ENCODE measurements at places on chromosomes 2 and 18. TPM values are rescaled to one million over a fixed set of nuclear protein-coding genes. Genes with fewer than 3 reads are reported as not detected.

DNA sequence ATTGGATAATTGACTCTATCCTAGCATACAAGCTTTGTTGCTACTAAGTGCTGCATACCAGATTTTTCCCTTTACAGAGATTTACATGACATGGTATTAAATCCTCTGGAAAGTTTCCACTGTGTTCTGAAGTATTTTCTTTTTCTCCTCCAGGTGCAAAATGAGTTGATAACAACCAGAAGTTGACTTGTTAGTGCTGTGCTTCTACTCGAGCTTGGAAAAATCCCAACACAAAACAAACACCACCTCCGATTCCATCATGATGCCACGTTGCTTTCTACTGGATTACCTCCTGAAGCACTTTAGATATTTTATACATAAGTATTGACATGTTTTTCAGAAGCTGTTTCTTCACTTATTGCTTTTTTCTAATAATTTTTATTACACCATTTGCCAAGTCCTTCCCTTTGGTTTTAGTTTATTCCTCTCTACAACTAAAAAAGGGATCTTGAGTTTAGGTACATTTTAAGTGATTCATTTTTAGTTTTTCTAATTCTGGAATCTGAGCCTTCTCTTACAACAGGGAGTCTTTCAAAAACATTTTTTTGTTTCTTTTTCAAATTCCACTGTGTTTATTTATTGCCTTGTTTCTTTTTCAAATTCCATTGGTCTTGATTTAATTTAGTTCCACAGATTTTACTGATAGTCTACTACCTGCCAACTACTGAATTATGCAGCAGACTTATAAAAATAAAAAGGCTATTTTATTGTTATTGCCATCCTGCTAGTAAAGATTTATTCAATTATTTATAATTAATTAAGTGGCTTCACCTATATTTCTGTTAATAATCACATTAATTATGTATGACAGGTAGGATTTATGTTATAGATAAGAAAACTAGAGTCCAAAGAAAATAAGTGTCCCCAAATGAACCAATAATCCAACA lies 143.4 kb downstream of the PPP1R1C start:
- DNase-seq, result no peak
- H3K4me1 ChIP-seq, result peaks cover 14% of the 10 kb centered on the region
- H3K27ac ChIP-seq, result no peak overlapping the region
- H3K27me3 ChIP-seq, result no peaks in the 10 kb centered on the region
- no peaks in the 10 kb centered on the region for H3K36me3 ChIP-seq

DNA sequence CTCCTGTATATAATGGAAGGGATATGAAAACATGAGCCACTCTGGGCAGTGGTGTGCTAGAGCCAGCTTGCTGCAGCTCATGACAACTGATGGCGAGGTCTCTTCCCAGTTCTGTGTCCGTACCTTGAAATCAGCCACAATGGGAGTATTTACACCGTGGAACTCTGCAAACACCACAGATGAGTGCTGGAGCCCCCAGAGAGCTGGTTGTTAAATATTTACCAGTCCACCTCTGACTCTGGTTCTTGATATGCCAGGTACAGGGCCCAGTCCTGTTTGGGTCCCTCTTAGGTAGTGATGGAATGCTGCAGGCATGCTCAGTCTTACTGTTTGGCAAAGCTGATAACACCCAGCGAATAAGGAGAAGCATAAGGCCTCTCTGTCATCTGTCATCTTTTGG lies 116.1 kb upstream of the GLI2 start:
- no peaks in the 10 kb centered on the region for H3K36me3 ChIP-seq
- peaks cover 2% of the 10 kb centered on the region for H3K4me1 ChIP-seq
- no peak overlapping the region for H3K4me3 ChIP-seq
- DNase-seq, result no peak
- no peak overlapping the region for H3K27ac ChIP-seq

DNA sequence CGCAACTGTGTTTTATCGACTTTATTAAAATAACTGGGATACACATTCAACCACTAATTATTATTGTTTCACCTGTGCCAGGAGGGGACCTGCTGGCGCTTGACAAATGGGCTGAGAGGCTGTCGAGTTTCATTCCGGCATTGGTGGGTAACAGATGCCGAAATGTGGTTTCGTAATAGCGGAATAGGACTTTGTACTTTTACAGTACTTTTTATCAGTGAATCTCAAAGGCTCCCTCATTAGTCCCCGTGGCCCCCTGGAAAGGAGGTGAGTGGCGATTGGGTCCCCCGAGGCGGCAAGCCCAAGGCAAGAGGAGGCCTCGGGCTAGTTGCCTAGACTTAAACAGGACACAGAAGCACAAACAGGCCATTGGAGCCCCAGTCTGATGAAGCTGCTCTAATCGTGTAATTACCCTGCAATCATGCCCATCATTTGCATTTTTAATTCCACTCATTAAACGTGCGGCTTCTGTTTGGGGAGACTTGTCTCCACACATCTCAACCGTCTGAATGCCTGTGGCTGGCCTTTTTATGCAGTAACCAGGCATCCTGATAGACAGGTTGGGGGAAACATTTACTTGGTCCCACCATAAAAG lies 193.2 kb downstream of the INO80D start:
- peaks cover 18% of the 10 kb centered on the region for H3K27me3 ChIP-seq
- H3K4me3 ChIP-seq, result no peak overlapping the region
- H3K36me3 ChIP-seq, result no peaks in the 10 kb centered on the region
- no peak for DNase-seq
- H3K27ac ChIP-seq, result no peak overlapping the region

- H3K4me3 ChIP-seq, result no peak overlapping the region
- H3K27me3 ChIP-seq, result no peaks in the 10 kb centered on the region
- peaks cover 6% of the 10 kb centered on the region for H3K4me1 ChIP-seq
- H3K27ac ChIP-seq, result no peak overlapping the region
These were observed 85.3 kb downstream of the FHOD3 start for GRCh38 chr18:36382854-36383253.

DNA sequence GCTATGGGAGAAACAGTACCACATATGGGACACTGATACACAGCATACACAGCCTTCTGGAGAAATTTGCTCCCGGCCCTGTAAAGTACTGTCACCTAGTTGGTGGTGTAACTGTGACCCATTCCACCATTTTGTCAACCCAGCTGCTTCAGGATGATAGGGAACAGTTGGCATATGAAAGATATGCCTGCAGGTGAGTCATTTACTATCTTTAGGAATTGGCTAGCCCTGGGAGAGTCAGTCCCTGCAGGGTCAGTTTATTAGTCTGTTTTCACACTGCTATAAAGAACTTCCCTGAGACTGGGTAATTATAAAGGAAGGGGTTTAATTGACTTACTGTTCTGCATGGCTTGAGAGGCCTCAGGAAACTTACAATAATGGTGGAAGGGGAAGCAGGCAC lies 30.0 kb upstream of the PTPRM start:
- H3K36me3 ChIP-seq, result no peaks in the 10 kb centered on the region
- H3K4me1 ChIP-seq, result no peaks in the 10 kb centered on the region
- no peaks in the 10 kb centered on the region for H3K27me3 ChIP-seq

GRCh38 chr2:14831458-14831857 lies 198.9 kb downstream of the LRATD1 start:
- no peaks in the 10 kb centered on the region for H3K27me3 ChIP-seq
- DNase-seq, result peak; percentile 0
- H3K27ac ChIP-seq, result no peak overlapping the region
- no peaks in the 10 kb centered on the region for H3K36me3 ChIP-seq
- no peaks in the 10 kb centered on the region for H3K4me1 ChIP-seq

DNA sequence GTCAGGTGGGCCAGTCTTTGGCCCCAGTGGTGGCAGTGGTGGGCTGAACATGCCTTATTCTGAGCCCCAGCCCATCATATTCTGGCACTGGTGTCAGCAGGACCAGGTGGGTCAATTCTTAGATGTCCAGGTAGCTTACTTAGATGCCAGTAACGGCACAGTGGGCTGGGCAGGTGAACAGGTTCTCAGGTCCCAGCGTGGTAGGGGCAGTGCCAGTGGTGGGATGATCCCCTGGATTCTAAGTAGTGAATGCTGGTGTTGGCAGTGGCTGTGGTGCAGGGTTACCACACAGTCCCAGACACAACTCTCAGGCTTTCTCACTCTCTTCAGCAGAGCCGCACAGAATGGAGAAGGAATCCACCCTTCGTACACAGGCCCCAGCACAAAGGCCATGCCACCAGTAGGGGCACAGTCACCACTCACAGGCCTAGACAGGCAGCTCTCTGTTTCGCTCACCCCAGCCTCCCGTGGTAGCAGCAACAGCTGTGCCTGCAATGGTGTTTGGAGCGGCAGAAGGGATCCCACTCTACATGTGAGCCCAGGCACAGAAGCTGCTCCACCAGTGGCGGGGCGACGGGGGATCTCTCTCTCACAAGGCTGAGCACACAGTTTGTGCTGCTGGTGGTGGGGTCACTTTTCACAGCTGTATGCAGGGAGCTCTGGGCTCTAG lies 97.3 kb downstream of the ANKRD12 start:
- H3K27me3 ChIP-seq, result no peaks in the 10 kb centered on the region
- DNase-seq, result no peak
- no peak overlapping the region for H3K4me3 ChIP-seq
- no peaks in the 10 kb centered on the region for H3K36me3 ChIP-seq
- H3K4me1 ChIP-seq, result no peaks in the 10 kb centered on the region

The PMAIP1 gene
- total RNA-seq, result 98.1 TPM

The VWC2L gene
- total RNA-seq, result not detected

The TCF23 gene
- not detected for total RNA-seq

The SCN1A gene
- not detected for total RNA-seq
